Non-pigmented ciliary epithelial cell (primary cell): ENCODE measurements at places on chromosomes 2 and 18.
A peak's percentile ranks its signal among the peaks of the same experiment; 100 is the strongest.

DNA sequence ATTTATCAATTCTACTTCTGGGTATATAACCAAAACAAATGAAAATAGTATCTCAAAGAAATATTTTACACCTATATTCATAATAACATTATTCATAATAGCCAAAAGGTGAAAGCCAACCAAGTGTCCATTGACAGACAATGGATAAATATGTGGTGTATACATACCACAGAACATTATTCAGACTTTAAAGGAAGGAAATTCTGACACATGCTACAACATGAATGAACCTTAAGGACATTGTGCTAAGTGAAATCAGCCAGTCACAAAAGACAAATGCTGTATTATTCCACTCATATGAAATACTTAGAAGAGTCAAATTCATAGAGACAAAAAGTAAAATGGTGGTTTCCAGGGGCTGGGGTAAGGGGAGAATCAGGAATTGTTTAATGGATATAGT lies 370.5 kb upstream of the CHAC2 start:
- DNase-seq: no peak

GRCh38 chr2:70744397-70744796 lies 23.6 kb downstream of the ADD2 start:
- no peak for DNase-seq

DNA sequence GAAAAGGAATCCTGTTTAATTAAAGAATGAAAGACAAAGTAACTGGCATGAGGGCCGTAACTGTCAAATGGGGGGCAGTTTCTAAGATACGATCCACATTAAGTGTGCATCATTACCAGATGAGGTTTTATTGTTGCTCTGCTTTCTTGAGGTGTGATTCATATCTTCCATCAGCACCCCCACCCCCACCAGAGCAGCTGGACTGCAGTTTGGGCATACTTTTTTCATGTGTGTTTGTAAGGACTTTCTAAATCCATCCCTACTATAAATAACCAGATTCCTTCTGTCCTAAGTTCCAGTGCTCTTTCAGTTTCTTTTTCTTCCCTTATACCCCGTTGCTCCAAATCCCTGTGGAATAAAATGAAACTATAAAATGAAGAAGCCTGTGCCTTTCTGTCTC lies 142.1 kb downstream of the CDCA7 start:
- peak; percentile 11 for DNase-seq

GRCh38 chr2:57669570-57669969 lies 377.0 kb upstream of the VRK2 start:
- no peak for DNase-seq

DNA sequence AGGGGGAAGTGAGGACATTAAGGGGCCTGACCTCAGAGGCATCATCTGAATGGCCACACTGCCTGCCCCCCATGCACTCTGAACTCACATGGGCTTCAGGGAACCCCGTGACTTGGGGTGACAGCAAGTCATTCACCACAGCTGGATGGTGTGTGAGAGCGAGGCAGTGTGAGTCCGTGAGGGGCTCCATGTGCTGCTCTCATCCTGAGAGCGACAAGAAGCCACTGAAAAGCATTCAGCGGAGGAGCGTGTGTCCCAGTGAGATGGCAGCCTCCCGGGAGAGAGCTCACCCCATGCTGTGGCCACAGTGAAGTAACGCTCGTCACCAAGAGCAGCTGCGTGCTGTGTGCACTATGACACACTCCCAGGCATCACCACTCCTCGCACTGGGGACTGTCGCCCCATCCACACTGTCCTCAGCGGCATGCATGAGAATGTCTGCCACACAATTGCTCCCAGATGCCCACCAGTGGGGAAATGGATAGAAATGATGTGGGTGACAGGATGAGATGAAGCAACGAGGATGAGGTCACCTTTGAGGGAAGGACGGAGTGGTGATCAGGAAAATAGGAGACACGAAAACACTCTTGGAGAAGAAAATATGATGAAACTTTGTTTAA lies 213.0 kb upstream of the RAB6C start:
- no peak for DNase-seq

GRCh38 chr18:40925071-40925541 lies 1029.9 kb upstream of the PIK3C3 start:
- DNase-seq: no peak

- no peak for DNase-seq
Measured at GRCh38 chr2:203722411-203722810, 16.0 kb downstream of the CD28 start.

GRCh38 chr18:13536578-13536977 lies 189.8 kb downstream of the FAM210A start:
- no peak for DNase-seq

DNA sequence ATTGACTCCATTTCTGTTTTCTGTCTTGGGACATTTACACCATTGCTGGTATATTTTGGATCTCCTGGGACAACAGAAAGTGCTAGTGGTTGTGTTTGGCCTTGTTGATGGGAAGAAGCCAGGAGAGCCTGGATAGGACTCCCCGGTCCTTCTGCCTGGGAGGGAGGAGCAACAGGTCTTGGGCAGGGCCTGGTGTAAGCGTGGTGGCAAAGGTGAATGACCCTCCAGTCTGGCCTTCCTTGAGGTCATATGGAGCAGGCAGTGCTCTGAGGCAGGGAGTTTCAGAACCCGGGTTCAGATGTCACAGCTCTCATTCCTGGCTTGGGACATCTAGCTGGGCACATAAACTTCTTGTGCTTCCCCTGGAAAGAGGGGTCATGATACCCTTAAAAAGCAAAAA lies 56.0 kb upstream of the RBM44 start:
- no peak for DNase-seq

- DNase-seq: no peak
Measured at GRCh38 chr2:28587526-28588291, 91.8 kb downstream of the PLB1 start.

DNA sequence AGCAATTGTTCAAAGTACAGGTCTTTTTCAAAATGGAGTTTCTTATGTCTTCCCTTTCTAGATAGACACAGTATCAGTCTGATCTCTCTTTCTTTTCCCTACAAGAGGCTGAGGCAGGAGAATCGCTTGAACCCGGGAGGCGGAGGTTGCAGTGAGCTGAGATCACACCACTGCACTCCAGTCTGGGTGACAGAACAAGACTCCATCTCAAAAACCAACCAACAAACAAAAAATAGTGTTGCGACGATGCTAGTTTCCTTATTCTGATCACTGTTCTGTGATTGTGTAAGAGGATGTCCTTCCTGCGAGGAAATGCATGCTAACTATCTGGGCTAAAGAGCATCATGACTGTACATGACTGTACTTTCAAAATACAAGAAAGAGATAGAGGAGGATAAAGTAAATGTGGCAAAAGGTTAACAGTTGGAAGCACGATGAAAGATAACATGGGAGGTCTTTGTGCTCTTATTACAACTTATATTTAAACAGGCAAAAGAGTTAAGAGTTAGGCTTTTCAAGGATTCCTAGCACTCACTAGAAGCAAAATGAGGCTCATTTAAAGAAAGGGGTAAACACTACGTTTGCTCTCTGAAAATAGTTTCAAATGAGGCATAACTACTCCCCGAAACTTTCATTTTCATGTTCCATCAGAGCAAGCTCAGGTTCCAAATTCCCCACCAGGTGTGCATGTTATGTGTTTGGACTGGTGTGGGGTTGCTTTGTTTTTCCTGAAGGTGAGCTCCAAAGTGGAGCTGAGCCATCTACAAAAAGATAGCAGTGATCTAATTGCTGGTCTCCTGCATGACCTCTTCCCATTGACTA lies 23.8 kb downstream of the SOWAHC start:
- no peak for DNase-seq

DNA sequence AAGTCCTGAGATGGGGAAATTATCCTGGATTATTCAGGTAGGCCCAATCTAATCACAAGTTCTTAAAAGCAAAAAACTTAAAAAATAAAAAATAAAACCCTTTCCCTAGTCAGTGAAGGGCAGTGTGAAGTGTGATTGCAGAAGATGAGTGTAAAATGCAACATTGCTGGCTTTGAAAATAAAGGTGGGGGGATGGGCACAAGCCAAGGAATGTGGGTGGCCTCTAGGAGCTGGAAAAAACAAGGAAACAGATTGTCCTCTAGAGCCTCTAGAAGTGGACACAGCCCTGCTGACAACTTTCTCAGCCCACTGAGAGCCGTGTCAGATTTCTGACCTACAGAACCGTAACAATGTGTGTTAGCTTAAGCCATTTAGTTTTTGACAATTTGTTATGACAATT lies 184.3 kb upstream of the HNRNPA3 start:
- DNase-seq: no peak

DNA sequence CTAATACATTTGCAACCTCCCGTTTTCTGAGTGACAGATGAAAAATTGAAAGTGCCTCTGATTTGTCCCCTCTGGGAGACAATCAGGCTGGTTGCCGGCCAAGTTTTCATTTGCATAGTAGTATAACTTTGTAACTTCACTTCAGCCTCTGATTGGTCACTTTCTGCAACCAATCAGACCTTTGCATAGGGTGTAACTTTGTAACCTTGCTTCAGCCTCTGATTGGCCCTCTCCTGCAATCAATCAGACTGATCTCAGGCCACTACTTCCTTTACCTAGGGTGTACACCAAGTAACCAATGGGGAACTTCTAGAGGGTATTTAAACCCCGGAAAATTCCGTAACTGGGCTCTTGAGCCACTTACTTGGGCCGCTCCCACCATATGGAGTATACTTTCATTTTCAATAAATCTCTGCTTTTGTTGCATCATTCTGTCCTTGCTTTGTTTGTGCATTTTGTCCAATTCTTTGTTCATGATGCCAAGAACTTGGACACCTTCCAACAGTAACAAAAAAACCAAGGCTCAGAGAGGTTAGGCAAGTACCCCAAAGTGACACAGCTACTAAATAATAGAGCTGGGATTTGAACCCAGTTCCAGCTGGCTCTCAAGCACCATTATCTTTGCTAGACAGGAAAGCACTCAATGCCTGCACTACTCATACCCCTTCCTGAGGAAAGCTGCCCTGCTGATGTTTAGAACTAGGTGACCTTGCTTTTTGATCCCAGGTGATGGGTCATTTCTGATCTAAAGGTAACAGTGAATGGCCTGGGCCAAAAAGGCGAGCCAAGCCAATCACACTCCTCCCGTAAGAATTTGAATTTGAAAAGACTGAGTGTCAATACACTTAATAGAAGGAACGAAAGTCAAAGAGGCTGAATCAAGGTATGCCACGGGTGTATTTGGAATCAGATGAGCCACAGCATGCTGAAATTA lies 10.9 kb upstream of the MYOM1 start:
- no peak for DNase-seq

DNA sequence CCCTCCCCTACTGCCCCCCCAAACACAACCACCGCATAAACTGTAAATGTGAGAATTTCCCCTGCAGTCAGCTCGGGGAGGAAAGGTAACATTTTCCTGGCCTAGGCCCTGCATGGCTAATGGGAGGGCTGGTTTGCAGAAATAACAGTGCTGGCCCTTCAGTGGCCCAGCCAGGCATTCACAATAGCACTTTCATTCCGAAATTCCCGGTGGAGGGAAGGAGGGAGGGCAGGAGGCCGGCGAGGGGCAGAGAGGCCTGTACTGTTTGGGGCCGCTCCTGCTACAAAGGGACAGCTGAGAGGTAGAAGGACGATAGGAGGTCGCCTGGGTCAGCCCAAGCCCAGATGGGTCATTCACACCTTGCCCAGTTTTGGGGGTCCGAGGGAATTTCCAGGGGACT lies 11.3 kb downstream of the CYP26B1 start:
- no peak for DNase-seq

- DNase-seq: no peak
Measured at GRCh38 chr2:86027922-86028765, 77.5 kb downstream of the POLR1A start.

DNA sequence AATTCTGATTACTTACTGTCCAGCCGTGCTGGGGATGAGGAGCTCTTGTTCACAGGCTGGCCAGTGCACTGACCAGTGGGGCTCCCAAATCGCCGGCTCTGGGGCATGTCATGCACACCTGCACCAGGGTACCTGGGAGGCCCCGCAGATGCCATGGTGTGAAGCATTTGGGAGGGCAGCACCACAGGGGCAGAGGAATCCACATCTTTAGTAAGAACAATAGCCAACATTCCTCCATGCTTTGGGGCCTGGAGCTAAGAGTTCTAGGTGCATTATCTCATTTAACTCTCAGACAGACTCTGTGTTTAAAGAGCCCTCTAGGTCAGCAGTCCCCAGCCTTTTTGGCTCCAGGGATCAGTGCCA lies 104.2 kb downstream of the ACKR3 start:
- DNase-seq: no peak

DNA sequence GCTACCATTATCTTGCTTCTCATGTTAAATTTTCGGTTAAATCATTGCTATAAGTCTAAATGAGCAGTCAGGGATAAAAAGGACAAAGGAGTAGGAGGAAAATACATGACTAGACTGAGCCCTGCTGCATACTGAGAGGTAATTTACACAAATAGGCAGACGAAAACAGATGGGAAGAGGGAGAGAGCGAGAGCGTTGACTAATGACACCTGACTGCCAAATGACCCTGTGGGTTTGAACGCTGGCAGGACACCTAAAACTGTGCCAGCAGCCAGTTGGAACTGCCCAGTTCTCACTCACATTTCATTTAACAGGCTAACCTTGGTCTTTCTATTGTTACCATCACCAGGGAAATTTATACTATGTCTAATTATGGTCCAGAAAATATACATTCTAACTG lies 978.2 kb downstream of the CPS1 start:
- DNase-seq: no peak

DNA sequence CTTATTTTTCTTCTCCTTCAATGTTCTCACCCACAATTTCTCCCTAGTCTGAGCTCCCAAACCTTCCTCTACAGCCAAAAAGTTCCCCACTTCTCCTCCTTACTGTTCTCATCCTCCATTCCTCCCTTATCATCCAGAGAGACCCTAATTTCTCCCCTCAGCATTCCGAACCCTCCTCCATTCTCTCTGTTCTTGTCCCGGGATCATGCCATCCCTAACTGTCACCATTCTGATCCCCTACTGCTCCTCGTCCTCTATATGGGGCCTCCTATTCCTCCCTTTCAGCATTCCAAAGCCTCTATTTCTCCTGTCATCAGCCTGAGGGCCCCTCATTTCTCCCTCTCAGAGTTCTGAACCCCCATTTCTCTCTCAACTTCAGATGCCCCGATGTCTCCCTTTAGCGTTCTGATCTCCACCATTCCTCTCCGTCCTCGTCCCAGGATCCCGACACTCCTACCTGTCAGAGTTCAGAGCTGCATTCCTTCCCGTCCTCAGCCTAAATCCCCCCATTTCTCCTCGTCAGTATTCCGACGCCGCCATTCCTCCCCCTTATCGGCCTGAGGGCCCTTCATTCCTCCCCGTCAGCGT lies 522 bp downstream of the MBD1 start:
- DNase-seq: no peak

DNA sequence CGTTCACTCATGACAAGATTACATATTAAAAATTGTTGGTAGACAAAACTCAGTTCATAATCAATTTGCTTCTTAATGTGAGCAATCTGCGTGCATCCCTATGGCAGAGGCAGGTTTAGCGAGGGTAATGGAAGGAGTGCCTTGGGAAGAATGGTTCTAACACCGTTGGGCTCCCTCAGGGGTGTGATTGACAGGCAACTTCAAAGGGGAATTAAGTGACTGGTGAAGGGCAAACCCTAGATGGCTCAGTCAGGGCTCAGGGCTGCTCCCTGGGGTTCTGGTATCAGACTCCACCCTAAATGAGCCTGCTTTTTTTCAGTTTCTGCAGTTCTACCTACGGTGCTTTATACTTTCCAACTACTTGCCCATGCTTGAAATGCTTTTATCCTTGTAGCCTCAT lies 419.5 kb upstream of the CELF4 start:
- DNase-seq: no peak
